ENCODE measurements at places on chromosomes 3 and 15.

GRCh38 chr3:176867681-176868663 lies 329.3 kb downstream of the TBL1XR1 start:
- peak; percentile 72 for DNase-seq

DNA sequence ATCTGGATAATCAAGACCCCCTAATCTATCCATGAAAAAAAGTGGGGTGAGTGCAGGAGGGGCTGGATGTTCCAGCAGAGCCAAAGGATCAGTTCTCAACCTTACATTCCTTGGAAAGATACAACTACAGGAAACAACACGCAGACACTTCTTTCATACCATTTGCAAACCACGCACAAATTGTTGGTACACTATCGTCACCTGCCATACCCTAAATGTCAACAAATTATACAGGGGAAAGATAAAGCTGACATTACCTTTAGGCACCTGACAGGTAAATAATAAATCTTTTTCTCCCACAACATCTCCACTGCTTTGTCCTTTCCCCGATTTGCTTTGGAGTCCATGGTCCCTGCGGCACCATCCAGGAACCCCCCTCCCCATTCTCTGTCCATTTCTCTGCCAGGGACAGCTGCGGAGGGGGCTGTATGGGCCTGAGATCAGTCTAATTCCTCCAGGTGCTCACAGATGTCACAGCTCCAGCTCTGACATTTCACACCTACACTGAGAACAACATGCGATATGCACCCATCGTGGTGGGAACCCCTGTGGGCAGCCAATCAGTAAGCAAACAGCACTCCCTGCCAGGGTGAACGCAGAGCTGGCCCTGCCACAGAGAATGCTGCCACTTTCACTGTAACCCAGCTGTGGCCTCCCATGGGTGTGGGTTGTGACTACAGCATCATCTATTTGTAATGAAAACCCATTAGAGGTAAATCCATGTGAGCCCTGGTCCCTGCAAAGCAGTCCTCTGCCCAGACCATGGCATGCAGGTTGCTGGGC lies 37.7 kb upstream of the BCL2L10 start:
- no peak for DNase-seq

DNA sequence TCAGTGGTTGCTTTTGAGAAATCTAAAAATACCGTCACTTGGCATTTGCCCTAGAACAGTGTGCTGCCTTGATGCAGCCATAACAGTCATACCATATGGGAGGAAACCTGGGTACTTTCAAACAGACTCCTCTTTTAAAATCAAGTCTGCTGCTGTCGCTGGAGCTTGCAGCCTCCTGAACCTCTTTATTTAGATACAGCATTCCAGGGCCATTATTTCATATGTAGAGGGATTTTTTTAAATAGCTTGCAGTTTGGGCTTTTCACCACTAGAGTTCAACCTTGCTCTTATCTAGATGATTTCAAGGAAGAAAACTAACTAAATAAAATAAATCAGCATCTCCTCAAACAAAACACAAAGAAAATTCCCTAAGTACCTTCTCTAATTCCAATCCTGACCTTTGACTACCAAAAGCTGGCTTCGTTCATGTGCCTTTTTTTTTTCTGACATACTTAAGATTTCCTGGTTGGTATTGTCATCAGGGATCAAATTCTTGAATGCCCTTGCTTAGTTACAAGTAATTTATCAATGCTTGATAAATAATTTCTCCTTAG lies 111.6 kb downstream of the KBTBD8 start:
- DNase-seq, result no peak

GRCh38 chr3:153171256-153171655 lies 9.2 kb downstream of the RAP2B start:
- DNase-seq, result no peak

DNA sequence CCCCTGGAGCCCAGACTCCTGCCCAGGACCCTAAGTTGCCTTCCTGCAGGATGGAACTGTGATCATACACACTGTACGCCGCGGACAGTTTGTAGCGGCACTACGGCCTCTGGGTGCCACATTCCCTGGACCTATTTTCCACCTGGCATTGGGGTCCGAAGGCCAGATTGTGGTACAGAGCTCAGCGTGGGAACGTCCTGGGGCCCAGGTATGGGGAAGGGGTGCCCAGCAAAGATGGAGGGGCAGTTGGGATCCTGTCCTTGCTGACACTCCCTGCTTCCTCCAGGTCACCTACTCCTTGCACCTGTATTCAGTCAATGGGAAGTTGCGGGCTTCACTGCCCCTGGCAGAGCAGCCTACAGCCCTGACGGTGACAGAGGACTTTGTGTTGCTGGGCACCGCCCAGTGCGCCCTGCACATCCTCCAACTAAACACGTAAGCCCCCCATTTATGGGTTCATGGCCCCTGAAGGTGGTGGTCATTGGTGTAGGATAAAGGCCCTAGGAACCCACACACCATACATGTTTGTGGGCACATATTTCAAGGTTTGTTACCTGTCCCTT lies 28.8 kb downstream of the NBEAL2 start:
- DNase-seq, result no peak

- no peak for DNase-seq
These were observed 181.3 kb downstream of the LSAMP start for GRCh38 chr3:116263842-116264545.

DNA sequence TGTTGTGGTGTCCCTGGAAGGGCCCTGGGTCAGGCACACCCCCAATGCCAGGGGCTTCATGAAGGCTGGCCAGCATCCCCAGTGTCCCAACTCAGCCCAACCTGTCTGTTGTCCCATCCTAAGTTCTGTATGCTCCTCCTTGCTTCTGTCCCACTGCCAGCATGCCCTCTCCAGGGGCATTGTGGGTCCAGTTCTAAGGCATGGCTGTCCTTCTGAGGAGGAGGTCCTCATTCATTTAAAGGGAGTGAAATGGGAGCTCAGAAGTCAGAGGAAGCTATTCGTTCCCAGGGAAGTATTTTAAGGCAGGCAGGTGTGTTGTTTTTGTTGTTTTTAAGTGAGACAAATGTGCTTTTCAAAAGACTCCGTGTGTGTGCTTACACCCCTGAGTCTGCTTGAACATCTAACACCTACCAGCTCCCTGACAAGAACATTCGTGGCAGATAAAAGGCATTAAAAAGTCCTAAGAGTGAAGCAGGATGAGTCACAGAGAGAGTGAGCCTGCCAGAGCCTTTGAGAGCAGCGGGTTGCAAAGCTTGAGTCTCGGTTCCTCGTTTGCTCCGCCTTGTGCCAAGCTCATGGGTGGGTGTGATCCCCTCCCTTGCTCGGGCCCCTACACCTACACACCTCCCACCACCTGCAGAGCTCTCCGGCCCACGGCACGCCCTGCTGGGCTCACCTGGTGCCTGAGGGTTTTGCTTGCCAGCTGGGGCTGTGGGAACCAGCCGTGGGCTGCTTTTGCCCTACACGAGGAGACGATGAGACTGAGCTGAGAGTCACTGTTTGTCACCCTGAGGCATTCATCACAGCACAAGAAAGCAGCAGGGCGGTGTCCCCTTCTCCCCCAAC lies 183.4 kb upstream of the TOPAZ1 start:
- no peak for DNase-seq

- no peak for DNase-seq
These were observed 100.2 kb downstream of the LRIG1 start for GRCh38 chr3:66400411-66401156.

DNA sequence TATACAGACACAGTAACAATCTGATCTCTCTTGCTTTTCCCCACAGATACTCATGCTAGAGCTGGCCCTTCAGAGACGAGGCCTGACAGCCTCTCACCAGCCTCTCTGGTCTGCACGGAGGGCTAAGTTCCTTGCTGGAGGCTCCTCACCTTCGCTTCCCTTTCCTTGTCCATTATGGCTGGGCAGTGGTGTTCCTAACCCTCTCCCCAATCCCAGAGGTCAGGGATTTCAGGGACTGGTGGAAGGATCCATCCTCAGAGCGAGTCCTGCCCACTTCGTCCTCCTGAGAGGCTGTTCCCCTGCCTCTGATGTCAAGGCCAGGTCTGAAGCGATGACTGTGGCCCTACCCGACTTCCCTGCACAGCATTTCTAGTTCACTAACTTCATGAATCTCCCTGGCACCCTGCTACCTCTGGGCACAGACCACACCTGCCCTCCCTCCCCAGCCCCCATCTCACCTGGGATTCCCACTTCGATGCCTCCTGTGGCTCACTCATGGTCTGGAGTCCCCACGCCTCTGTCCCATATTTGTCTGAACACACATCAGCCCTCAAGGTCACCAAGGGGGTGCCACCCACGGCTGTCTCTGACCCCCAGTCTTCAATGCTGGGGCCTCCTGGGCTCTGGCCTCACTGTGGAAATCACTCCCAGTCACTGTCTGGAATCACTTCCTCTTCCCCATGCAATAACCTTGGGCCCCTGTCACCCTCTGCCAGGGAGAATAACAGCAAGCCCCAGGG lies 124.9 kb upstream of the PRR20G start:
- no peak for DNase-seq

- DNase-seq, result no peak
These were observed 256.2 kb downstream of the NR1D2 start for GRCh38 chr3:24201301-24201700.

GRCh38 chr3:44365952-44366351 lies 27.4 kb downstream of the TCAIM start:
- no peak for DNase-seq

DNA sequence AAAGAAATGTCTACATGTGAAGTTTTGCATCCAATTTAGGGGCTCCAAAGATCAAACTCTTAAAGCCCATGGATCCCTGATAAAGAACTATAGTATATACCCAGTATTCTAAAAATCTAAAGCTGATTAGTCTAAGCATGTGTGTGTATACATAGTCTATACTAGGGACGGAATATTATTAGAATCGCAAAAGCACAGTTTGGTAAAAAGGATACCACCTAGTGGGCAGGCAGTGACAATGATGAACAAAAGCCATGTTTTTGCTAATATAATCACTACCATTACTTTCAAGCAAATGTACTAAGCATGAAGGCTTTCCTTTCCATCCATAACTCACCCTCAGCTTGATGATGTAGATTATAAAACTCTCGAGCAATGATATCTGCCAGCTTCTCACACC lies 16.5 kb downstream of the POLQ start:
- DNase-seq, result no peak

GRCh38 chr3:114794894-114795630 lies 352.0 kb downstream of the ZBTB20 start:
- no peak for DNase-seq

DNA sequence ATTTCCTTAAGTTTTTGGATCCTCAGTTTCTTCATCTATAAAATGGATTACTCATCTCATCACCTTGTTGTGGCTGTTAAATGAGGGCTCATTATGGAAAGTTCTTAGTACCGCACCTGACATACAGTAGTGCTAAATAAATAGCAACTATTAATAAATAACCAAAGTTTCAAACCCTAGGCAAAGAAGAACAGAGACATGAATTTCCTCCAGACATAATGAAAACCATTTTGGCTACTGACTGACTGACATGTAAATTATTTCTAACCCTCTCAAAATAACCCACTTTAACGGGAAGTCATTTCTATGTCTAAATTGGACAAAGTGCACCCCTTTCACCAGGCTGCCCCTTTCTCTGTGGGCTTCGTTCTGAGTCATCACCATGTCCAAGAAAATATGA lies 17.4 kb upstream of the KLHL6 start:
- DNase-seq, result no peak

GRCh38 chr3:56406826-56407515 lies 61.3 kb downstream of the ERC2 start:
- DNase-seq, result no peak

GRCh38 chr3:40179016-40179415 lies 130.5 kb upstream of the EIF1B start:
- peak; percentile 6 for DNase-seq

DNA sequence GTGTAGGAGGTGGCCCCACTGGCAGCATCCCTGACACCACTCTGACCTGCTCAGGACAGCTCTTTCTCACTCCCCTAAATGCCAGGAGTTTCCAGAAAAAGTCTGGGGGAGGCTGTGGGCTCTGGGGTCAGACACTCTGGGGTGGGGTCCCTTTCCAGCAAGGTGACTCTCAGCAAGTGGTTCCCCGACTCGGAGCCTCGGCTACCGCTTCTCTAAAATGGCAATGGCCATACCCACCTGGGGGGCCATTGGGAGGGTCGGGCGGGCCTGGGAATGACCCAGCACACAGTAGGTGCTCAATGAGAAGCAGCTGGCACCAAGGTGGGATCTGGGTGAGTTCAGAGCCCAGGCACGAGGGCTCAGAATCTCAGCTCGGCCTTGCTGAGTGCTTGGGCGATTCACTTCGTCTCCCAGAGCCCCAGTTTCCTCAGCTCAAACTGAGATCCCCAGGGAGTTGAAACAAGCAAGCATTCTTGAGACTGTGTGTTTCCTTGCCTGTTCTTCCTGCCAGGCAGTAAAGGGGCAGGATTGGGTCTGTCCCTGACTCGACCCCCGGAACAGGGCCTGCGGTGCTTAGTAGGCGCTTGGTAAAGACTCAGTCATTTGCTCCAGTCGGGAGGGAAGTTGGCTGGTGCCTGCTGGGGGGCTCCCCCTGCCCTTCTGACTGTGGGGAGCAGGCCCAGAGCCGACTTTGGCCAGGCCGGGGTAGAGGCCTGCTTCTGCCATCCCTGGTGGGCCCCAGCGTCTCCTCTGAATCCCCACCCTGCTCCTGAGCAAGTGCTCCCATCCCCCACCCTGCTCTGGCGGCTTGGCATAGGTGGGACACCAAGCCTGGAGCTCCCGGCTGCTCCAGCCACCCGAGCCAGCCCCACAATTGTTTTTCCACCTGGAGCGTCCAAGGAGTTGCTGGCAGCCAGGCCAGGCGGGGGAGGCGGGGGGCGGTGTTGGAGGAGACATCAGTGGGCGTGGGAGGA lies 32.9 kb upstream of the FBLN2 start:
- no peak for DNase-seq

DNA sequence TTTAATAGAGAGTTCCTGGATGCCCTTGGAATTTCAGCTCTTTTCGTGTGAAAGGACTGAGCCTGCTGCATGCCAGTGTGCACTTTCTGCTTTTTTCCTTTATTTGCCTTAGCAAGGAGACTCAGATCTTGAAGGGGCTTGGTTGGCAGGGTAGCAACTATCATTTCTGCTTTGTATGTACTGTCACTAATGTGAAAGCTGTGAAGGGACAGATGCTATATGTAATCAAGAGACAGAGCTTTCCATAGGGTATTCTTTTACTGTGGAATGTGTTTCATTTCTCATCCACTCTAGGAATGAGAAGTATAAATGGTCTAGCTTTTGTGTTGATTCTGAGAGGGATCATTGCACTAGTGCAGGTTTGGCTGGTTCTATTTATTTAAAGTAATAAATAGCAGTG lies 332.5 kb upstream of the MANF start:
- no peak for DNase-seq

GRCh38 chr3:136658946-136659682 lies 93.1 kb downstream of the STAG1 start:
- DNase-seq, result peak; percentile 7

GRCh38 chr15:30985081-30985531 lies 6.3 kb downstream of the MTMR10 start:
- DNase-seq, result no peak

- no peak for DNase-seq
These were observed 80.4 kb downstream of the MYO5A start for GRCh38 chr15:52448011-52448890.

- DNase-seq, result no peak
These were observed at the start of gene ST3GAL6 for GRCh38 chr3:98763076-98763475. Gene ST3GAL6, plus strand, starts transcription at chr3:98763340. Its CDS starts 5,101 bp downstream, at chr3:98768441.

- DNase-seq, result no peak
These were observed 109.4 kb upstream of the TSPAN3 start for GRCh38 chr15:77180270-77180669.

GRCh38 chr3:61530355-61530754 lies 31.0 kb upstream of the PTPRG start:
- no peak for DNase-seq

- DNase-seq, result no peak
These were observed 137.5 kb upstream of the SLC2A2 start for GRCh38 chr3:171164067-171164465.

Measured in NCI-H1417 treated with DMSO at 0.1 percent for 48 hours (cell line).